Spinal cord (tissue), 10 donors: ENCODE measurements at places on chromosomes 2 and 18.

DNA sequence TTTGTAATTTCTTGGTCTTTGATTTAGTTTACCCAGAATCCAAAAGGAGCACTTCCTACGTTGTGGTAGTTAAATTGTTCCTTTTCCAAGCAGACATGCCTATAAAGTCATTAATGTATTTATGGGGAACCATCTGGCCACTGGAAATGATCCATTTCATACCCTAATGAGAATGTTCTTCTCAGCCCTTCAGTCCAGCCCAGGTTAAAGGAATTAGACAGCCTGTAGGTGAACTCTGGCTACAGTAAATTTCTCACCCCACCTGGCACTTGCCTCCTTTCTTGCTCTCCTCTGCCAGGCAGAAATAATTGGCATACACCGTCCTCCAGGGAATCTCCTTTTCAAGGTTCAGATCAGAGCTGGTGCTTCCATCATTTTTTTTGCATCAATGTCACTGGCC lies 121.1 kb downstream of the SETBP1 start:
- no peak for DNase-seq

- no peak for DNase-seq
Measured at GRCh38 chr2:212314680-212315079, 223.9 kb downstream of the ERBB4 start.

DNA sequence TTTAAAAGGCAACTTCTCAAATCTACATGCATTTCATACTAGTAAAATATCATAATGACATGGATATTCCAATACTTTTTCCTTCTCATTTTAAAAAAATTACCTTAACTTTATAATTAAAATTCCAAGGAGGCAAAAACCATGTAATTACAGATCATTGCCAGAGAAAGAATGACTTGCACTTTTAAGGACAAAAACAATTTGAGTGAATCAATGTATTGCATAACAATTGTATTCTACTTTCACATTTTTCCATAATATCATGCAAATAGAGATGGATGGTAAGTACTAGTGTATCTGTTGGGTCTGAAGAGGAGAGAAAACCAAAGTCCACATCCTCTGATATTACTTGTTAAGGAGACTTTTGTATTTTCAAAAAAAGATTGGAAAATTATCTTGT lies 89.5 kb upstream of the NCK2 start:
- no peak for DNase-seq

GRCh38 chr2:64924170-64924934 lies 64.8 kb upstream of the SLC1A4 start:
- DNase-seq = no peak

DNA sequence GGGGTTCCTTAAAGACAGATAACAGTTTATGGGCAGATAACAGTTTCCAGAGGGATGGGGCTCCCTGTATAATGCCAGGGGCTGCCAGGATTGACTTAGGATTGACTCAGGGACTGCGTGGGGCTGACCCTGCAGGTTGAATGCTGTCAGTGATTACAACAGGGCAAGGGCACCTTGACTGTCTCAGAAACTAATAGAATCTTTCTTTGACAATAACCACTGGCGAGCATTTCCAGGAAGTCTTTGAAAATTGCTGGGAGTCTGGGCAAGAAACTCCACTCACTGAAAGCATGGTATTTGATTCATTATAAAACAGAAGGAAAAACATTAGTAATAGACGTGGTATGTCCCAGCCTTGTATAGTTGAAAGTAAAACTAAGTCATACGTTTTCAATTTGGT lies 101.0 kb downstream of the GPD2 start:
- no peak for DNase-seq

- no peak for DNase-seq
Measured at GRCh38 chr2:163077241-163077640, 238.7 kb upstream of the KCNH7 start.

GRCh38 chr2:85938456-85938855 lies 49.7 kb upstream of the ST3GAL5 start:
- no peak for DNase-seq

DNA sequence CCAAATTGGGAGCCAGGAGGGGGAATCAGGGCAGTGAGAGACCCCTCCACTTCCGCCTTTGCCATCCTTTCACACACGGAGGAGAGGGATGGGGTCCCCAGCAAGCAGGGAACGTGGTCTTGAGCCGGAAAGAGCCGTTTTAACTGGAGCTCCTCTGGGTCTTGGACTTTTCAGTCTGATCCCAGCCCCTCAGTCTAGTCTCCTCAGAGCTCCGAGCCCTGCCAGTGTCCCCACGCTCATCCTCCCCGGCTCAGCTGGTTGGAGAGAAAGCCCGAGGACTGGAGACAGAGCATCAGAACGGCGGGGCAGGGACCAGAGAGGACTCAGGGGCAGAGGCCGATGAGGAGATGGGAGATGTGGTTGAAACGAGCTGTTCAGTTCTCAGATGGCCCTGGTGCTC lies 26.1 kb upstream of the OTOF start:
- no peak for DNase-seq

DNA sequence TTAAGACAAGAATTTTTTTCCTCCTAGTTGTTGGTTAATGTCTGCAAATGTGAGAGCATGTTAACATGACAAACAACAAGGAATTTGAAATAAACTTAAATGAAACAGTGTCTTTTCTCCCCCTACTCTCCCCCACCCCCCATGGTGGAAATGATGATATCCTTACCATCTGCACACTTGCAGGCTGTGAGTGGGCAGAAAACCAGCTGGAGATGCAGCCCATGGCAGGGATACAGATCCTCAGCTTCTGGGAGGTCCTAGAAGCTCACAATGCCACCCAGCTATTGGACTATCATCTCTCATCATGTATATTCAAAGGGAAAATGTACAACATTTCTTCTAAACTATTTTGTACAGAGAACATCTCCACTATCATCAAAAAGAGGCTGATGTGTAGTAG lies 196.8 kb downstream of the SLC8A1 start:
- no peak for DNase-seq

DNA sequence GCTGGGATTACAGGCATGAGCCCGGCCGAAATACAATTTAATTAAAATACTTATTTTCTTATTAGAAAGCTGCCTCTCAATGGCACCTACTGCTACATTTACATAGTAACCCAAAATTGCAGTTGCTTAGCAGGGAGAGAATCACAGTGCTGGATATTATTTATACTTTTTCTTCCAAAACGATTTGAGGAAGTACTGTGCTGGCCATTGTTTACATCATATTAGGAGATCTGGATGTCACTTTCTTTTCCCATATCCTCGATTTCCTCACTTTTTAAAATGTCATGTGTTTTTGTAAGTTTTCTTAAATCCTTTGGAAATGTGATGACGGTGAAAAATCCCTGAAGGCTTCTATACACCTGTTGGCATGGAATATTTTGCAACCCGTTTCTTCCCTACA lies 3.4 kb upstream of the SP3 start:
- no peak for DNase-seq

GRCh38 chr2:73110168-73111072 lies 2.3 kb downstream of the RAB11FIP5 start:
- no peak for DNase-seq

DNA sequence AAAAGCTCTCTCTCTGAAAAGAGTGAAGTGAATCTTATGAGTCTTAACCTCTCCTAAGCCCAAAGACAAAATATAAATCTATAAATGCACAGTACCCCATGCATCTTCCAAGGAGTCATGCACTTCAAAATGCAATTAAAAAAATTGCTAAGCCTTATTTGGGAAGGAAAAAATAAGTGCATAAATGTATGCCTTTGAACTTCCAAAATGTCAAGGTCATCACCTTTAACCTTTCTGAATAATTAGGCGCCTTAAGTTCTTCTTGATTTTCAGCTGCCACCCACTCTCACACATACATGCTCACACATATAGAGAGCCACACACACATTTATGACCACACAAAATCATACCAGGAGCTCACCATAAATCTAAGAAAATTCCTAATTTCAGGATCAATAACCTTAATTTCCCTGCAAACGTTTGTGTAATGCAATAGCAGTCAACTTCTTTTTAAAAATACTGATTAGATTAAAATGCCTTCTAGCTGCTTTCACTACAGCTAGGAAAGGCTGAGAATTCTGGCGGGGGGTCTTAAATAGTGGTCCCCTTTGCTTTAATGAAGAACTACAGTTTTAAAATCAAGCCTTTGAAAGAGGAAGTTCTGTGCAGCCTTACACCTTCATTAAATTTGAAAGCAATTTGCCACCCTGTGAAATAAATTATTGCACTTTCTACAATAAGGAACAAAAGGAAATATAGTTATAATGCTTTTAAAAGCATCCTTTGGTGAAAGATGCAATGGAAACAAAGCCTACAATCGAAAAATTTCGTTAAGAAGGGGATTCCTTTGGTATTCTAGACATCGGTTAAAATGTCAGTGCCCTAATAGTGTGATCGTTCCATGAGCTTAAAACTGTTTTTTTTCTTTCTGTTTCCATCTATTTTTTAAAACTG lies 3.6 kb downstream of the HOXD11 start:
- no peak for DNase-seq

GRCh38 chr2:122193622-122194021 lies 438.2 kb downstream of the TSN start:
- DNase-seq = no peak

DNA sequence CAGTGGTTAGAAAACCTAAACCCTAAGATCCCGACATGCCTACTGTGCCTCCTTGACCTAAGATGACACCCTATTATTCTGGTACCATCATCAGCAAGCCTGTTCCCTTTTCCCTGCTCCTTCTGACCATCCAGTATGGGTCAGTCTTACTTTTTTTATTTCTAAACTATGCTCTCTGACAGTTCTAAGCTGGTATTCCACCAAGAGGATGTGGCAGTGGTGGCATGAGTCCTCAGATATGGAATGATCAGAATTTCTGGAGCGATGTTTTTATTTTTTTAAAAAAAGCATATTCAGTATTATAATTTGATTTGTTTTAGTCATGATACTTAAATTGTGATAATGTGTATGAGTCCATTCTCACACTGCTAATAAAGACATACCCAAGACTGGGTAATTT lies 145.9 kb upstream of the LHCGR start:
- DNase-seq = no peak

- DNase-seq = no peak
Measured at GRCh38 chr2:45822272-45822630, 170.8 kb downstream of the PRKCE start.

DNA sequence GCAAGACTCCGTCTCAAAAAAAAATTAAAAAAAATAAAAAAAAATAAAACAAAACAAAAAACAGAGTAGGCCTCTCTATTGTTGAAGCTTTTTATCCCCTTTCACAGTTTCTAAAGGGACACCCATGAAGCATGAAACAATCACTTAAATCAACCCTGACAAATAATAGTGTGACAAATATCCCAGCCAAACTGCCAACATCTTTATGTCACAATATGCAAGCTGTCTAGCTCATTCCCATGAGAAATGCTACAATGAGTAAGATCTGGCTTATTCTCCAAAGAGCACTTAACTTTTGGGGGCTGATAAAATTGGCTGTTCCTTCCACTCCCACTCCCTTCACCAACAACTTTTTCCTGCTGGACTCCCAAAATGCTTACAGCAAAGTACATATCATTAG lies 21.7 kb upstream of the ABCA12 start:
- no peak for DNase-seq

- no peak for DNase-seq
Measured at GRCh38 chr2:22497789-22498188, 887.2 kb upstream of the KLHL29 start.
